Left renal cortex interstitium (tissue), 4 donors: ENCODE measurements at places on chromosomes 2 and 18. TPM values are rescaled to one million over a fixed set of nuclear protein-coding genes. Genes with fewer than 3 reads are reported as not detected.

DNA sequence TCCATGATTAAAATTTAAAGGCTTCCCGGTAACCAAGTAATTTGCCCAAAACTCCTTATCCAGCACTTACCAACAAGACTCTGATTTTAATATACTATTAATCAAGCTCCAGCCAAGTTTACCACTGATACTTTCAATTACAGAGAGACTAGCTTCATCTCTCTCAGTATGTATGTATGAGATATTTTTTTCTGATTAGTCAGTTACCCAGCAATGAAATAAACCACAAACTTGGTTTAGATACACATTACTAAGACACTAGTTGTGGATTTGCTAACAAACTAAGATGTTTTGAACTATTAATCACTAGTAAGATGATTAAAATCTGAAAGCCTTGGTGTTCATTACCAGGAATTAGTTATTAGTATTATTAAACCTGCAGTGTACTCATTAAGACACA is 1272.2 kb upstream of the ACVR2A start:
- DNase-seq = no peak

- DNase-seq = no peak
Observed at GRCh38 chr2:47035615-47036488, 119.3 kb downstream of the STPG4 start.

DNA sequence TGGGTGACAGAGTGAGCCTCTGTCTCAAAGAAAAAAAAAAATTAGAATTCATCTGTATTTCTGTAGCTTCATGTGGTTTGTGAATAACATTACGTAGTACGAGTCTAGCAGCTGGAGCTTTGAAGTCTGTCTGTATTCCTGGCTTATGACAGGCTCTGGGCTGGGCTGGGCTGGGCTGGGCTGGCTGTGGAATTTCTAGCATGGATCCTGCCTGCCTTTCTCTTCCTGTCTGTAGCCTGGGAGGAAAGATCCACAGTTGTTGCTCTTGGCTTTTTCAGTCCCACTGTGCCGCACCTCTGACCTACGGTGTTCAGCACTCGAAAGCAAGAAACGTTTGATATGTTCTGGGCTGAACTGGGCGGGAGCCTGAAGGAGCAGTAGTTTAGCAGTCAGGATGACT is 55.4 kb downstream of the BOLA3 start:
- no peak for DNase-seq

GRCh38 chr2:52445686-52446085 is 1321.9 kb upstream of the CHAC2 start:
- no peak for DNase-seq

DNA sequence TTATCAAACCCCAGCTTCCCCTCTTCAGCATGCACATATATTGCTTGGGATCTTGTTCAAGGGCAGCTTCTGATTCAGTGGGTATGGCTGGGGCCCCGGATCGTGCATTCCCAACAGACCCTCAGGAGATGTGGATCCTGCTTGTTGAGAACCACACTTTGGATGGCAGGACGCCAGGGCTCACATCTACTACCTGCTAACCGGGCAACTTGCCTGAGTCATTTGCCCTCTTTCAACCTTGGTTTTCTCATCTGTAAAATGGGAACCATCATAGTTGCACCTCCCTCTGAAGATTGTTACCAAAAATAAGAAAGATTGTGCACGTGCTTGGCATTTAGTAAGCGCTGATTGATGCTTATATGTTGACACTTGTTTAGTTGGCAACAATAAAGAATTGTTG is 154.6 kb downstream of the ACKR3 start:
- no peak for DNase-seq

The PSMA8 gene
- not detected for polyA plus RNA-seq

The GATA6 gene
- 10.1 TPM for polyA plus RNA-seq

DNA sequence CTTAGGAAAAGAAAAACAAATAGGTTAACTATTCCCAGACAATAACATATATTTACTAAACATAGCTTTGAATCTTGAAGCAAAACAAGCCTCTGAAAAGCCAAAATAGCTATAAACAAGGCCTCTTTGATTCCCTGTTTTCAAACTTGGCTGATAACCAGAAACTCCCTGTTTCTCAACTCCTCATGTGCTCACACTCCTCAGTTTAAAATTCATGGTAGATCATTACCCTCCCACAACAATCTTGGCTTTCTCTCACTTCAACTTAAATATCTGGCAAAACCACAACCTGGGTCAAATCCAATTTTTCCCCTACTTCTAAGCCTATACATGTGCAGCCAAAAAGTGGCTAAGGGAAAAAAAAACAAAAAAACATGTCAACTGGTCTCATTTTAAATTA is 15.6 kb downstream of the SUCLG1 start:
- no peak for DNase-seq

- no peak for DNase-seq
Observed at GRCh38 chr2:231769170-231770136, 11.6 kb downstream of the PDE6D start.

- no peak for DNase-seq
Observed at GRCh38 chr2:221397187-221397586, 174.9 kb downstream of the EPHA4 start.

DNA sequence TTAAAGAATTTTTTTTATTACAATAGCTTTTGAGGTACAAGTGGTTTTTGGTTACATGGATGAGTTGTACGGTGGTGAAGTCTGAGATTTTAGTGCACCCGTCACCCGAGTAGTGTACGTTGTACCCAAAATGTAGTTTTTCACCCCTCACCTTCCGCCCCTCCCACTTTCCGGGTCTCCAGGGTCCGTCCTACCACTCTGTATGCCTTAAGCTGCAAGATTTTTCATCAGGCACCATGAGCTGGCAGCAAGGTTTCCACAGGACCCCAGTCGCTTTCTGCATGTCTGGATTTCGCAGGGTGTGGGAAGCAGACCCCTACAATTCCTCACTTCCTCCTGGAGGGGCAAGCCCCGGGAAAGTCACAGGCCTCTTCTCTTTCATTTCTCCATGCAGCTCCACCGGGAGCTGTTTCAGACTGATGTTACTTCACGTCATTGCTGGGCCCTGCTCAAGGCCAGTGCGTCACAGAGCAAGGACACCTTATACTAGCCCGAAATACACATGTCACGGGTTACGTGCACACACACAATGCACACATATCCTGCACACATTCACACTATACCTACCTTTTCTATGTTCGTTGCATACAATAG is 179.1 kb downstream of the ZFP36L2 start:
- DNase-seq = no peak

DNA sequence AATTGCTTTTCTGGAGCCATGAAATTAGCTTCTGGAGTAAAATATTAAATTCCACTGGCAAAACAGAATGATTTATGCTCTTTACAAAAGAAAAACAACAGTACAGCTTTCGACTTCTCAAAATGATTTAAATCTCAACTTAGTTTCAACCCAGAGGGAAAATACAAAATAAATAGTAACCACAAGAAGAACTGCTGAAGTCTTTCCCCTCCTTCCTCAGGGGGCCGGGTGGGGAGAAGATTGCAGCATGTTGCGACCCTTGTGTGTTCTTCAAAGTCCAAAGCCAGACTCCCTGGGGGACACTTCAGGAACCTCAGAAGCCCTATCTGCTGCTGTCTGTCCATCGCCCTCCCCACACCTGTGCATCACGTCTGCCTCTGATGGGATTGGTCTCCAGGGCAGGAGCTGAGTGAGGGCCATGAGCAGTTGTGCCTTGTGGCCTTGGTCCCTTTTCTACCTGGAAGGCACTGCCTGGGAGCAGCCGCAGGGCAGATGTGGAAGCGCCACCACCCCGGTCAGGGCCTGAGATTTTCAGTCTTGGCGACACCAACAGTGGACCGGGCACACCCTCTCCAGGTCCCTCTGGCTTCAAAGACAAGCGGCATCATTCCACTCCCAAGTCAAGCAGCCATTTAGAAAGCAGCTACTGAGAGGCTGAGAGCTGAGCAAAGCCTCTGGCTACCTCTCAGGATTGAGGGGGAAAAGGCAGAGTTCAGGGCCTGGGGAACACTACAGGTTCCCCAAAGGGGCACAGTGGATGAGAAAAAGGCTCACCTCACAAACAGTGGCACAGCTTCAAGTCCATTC is 210.1 kb upstream of the RAB6C start:
- DNase-seq = no peak
